Fibroblast of mammary gland (primary cell): ENCODE measurements at places on chromosomes 6 and 20.
A peak's percentile ranks its signal among the peaks of the same experiment; 100 is the strongest.

- peak; percentile 54 for DNase-seq
Measured at GRCh38 chr6:13486679-13487121, 700 bp downstream of the GFOD1 start.

GRCh38 chr20:64242797-64243475, 12.6 kb upstream of the PCMTD2 start:
- DNase-seq: no peak

- DNase-seq: peak; percentile 72
Measured at GRCh38 chr20:30376767-30377658, 880.5 kb upstream of the DEFB115 start.

- no peak for DNase-seq
Measured at GRCh38 chr6:81750681-81751387, 1.6 kb downstream of the TENT5A start.

GRCh38 chr6:168671863-168672546, 231.0 kb downstream of the SMOC2 start:
- no peak for DNase-seq

DNA sequence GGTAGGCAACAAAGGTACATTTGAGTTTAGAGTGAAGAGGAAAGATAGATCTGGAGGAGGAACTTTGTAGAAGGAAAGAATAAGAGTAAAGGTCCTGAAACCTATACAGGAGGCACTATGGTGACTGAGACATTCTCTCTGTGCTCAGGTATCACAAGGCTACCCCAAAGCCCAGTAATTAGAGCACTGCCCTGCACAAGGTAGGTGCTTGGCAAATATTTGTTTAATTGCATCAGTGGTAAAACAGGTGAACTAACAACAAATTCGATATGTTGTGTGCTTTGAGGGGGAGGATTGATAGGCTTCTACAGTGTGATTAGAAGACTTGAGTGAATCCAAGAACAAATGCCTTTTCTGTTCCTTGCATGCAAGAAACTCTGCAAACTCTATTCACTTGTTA, 6.8 kb upstream of the TSHZ2 start:
- DNase-seq: no peak

DNA sequence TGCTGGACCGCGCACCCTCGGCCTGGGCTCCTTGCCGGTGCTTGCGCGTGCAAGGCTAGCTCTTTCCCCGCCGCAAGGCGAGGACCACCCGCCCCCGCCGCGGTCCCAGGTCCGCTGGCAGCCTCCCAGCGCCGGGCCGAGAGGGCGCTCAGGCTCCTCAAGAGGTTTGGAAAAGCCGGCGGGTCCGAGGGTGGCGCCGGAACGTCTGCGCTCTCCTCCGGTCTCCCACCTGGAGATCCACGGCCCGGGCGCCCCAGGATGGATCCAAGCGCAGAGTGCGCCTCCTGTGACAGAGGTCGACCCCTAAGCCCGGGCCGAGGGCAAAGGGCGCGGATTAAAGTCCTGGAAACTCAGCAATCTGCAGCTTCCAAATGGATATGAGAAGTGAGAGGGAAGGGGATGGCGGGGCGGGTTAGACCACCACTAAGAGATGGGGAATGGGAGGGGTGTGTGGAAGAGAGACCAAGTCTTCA, 575 bp upstream of the MICAL1 start:
- no peak for DNase-seq

DNA sequence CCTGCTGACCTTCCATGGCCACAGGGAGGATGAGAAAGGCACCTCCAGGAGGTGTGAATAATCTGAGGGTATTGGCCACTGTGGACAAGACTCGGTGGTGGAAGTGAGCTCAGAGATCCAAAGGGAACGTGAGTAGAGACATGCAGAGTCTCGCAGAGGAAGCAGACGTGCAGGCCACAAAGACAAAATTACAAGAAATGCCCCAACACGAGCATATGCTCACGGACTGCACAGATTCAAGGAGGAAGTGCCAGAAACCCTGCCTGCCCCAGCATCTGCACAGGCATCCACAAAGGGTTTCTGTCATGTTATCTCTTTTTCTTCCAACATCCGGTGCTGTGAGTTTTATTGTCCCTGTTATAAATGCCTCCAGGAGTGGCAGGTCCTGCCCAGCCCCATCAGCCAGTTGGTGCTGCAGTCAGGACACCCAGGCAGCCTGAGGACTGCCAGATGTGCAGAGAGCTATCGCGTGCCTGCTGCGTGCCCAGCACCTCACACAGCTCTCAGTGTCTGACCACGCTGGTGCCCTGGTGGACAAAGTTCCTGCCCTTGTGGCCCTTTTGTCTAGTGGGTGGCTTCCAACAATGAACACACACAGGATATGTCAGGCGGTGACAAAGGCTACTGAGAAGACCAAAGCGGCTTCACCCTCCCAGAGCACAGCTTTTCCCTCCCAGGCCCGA, 34.0 kb upstream of the FANCE start:
- DNase-seq: no peak

DNA sequence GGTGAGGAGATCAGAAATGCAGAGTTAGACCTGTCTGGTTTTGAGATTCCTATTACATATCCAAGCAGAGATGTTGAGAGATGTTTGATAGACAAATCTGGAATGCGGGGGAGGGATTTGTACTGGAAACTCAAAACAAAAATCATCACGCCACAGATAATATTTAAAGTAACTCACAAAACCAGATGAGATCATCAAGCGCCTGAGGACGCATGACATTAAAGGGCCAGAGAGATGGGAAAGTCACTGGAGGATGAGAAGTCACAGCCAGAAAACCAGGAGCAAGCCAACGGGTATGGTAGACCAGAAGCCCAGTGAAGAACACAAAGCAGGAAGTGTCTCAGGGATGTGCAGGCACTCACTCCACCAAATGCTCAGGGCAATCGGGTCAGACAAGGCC, 87.7 kb downstream of the DLL1 start:
- no peak for DNase-seq

- DNase-seq: peak; percentile 74
Measured at GRCh38 chr6:127446356-127446755, 12.8 kb downstream of the KIAA0408 start.

- DNase-seq: no peak
Measured at GRCh38 chr20:31816221-31816620, 2.9 kb upstream of the MYLK2 start.

DNA sequence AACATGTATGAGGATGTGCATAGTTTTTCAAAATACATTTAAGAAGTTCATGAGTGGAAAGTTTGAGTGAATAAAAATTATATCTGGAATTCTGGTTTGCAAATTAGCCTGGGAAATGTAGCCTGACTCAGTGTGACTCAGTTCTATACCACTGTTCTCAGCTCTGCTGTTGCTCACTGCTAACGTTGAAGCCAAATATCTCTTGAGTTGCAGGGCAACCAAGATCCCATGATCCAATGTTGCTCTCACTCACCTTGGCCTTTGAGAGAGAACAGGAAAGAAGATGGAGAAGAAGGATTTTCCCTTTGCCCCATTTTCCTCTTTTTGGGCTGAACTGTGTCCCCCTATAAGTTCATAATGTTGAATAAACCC, 28.9 kb downstream of the PSMB9 start:
- peak; percentile 86 for DNase-seq

DNA sequence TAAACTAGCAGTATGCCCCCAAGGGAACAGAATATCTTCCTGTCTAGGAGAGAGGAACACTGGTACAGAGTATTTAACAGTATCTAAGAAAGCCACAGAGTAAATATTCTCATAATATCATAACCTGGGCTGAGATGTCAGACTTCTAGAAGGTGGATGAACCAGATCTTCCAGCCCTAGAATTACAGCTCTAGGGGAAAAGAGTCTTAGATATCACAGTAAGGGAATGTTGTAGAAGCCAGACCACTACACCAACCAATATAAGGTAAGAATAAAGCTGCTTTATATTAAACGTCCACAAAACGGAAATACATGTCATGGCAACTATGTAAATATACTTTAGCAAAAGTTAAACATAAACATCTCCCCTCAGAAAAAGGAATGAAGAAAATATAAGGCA, 12.4 kb downstream of the SERINC1 start:
- no peak for DNase-seq

- DNase-seq: no peak
Measured at GRCh38 chr20:32623667-32624157, 38.6 kb upstream of the NOL4L start.

DNA sequence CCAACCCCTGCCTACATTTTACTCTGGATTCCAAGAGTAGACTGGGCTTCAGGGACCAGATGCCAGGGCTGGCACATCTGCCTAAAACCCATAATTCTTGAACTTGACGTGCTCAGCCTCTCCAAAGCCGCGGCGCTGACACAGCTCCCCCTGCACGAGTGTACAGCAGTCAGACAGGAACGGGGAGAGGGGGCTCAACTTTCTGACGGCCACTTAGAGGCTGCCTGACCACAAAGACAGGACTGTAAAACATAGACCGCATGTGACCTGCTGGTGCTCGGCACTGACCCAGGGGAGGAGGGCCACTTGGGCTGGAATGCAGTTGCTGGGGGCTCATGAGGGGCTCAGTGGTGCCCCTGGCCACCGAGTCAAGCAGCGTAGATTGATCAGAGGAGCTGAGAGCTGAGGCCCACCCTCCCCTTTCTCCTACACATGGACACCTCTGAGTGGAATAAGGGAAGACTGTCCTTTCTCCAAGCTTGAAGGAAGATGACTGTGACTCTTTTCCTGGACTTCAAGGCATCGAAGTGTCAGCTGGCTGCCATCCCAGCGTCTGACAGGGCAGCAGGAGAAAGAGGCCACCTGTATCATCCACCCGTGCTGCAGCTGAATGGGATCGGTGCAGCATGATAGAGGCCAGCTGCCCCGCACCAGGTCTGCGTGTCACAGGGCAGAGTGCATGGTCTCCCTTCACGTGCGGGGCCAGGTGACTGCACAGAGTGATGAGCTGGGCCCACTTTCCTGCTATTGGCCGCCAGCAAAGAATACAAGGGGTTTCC, 171.3 kb upstream of the AGPAT4 start:
- no peak for DNase-seq

GRCh38 chr6:52399511-52400312, 20.4 kb upstream of the EFHC1 start:
- DNase-seq: peak; percentile 75

DNA sequence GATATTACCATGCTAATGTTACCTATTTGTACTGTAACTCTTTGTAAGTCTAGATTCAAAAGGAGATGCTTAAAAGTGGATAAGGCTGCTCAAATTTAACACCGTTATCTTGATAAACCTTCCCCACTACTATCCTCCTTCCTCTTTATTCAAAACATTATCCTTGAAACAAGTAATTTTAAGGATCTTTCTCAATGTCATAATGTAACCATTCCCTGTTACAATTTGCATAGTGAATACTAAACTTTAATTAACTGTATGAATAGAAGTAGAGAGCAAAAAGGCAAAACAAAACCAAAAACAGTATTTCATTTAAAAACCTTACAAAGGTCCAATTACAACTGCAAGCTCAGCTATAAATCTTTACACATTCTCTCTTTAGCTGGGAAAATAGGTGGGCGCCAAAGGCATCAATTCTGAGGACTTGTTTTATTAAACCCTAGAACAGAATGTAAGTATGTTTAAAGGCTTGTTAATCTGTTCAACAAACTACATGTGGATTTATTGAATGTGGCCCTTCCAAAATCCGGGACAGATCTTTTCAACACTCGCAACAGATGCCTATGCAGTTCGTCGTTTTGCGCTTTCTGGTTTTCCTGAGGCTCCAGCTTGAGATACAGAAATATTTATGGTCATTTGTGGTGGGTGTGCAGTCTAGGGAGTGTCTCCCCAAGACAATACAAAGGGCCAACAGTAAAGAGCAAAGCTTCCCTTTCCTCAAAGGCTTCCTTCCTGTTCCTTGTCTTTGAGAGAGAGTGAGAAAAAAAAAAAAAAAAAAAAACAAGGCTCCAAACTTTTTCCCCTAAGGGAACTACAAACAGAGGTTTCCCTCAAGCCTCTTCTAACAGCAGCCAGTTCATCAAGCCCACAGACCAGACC, 15.1 kb downstream of the KIF13A start:
- no peak for DNase-seq

GRCh38 chr20:44072384-44072783, 114.6 kb downstream of the JPH2 start:
- DNase-seq: no peak

- peak; percentile 52 for DNase-seq
Measured at GRCh38 chr6:5657684-5658430, 348.9 kb downstream of the NRN1 start.

- no peak for DNase-seq
Measured at GRCh38 chr20:11979306-11979990, 61.8 kb downstream of the BTBD3 start.
